ENCODE measurements at places on chromosomes 5 and 9.

GRCh38 chr9:37437010-37437409 is 14.5 kb downstream of the GRHPR start:
- DNase-seq = no peak

- no peak for DNase-seq
Measured at GRCh38 chr5:34524123-34524522, 132.0 kb upstream of the RAI14 start.

GRCh38 chr9:70257991-70258691 is 637 bp upstream of the SMC5 start:
- DNase-seq = peak; percentile 32

GRCh38 chr9:130473009-130473408 is 28.2 kb downstream of the ASS1 start:
- no peak for DNase-seq

DNA sequence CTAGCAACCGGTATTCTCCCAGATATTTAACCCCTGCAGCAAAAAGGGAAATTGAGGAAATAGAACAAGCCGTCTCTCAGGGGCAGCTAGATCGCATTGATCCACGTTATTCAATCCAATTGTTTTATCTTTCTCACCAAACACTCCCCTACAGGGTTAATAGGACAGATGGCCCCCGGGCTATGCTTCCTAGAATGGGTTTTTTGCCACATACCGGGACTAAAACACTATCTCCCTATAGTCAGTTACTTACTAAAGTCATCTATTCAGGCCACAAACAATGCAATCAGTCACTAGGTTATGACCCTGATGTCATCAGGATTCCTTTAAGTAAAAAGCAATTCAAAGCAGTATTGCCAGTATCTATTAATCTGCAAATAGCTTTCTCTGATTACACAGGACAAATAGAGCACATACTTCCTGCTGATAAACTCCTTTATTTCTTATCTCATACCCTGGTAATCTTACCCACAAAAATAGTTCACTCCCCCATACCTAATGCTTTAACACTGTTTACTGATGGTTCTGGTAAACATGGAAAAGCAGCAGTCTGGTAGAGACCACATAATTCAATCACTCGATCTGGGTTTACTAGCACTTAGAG is 159.0 kb downstream of the CPLANE1 start:
- DNase-seq = peak; percentile 20

DNA sequence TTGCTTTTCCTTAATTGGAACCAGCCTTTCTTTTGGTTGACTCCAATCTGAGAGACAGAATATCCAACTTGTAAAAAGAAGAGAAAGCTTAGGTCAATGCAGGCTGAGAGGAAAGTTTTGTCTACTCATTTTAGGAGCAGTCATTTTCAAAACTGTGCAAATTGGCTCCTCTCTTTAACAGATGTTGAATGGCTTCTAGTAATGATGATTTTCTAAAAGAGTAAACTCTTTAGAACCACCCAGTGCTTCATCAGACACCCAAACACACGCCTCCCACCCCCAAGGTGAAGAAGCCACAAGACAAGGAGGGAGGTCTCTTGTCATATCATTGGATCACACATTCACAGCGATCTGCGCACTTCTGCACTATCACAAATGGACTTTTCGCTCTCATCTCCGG is 116.3 kb upstream of the KLF9 start:
- DNase-seq = no peak

DNA sequence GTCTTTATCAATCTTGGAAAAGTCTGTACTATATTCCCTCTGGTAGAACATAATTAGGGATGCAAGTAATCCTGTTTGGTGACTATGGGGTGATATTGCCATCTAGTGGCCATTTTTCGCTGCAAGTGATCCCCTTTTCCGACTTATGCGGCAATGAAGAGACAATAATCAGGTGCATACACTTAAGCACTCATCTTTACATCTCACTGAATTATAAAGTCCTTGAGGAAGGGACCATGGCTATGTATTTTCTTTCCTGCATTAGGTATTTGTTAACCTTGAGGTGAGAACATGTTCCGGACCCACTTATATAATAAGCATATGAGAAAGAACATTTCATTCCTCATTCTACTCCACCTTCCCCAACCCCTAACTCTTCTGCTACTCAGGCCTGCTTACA is 19.6 kb upstream of the LIX1 start:
- DNase-seq = peak; percentile 68

DNA sequence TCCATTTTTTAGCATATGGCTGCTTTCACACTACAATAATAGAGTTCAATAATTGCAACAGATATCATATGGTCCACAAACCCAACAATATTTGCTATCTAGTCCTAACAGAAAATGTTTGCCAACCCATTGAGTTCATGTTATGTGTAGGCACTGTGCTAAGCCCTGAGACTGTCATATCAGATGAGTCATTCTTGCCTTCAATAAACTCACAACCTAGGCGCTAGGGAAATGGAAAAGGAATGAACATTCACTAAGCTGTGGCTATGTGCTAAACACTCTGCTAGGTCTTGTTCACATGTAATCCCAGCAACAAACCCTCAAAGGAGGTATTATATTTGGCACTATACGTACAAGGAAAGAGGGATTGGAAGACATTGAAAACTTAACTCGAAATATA is 8.4 kb upstream of the TIMD4 start:
- no peak for DNase-seq

DNA sequence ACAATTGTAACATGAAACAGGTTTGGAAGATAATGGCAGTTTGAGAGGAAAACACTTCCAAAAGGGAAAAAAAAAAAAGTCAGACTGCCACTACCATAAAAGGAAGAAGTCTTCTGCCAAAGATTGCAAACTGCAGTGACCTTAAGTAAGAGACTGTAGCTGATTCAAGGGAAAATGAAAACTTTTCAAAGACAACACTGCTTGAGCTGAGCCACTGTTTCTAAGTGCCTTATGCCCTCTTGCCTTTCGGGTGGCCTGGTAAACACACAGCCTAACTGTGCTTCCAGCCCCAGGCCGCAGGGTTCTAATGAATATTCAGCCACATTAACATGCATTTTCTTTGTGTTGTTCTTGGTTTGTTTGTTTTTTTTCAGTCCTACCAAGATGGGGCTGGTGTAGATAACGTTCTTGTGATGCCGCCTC is 354.6 kb downstream of the BNC2 start:
- DNase-seq = no peak

DNA sequence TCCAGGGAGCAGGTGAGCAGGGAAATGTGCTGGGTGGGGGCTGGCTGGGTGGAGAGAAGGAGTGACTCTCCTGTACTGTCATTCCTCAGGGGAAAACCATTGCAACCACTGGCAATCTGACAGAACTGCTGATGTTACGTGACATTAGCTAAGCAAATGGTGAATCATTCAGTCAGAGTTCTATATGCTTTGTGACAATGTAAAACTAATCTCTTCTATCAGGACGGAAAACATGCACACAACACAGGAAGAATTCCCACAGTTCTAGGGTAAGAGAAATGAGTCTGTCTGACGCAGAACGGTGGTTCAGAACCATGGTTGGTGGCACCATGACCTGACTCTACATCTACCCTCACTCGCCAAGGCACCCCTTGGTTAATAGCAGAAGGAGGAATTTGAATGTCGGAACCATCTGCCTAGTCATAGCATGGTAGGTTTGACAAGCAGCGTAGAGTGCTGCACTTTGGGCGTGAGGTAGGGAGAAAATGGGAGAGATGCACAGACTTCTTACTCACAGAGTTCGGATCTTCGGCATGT is 243.6 kb upstream of the PANK3 start:
- no peak for DNase-seq

DNA sequence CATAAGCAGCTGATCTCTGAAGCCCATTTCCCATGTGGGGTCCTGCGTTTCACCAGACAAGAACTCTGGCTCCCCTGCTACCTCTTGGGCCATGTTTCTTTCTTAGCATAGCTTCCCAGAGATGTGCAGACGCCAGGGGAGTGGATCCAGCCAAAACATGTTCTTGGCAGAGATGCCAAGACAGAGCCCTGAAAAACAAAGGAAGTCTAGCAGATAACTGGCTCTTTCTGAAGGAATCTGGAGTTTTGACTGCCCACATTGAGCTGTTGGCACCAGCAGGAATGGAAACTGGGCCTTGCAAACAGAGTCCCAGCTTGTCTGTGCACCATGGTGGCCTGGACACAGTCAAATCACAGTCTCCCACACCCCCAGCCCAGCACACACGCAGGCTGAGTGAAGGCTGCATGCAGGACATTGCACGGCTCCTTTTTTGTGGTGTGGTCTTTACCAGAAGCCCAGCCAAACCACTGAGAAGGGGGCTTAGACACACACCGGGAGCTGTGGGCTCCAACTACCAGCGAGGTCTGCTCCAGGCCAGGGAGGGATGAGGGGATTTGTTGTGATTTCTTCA is 114.7 kb downstream of the SNX18 start:
- DNase-seq = no peak

DNA sequence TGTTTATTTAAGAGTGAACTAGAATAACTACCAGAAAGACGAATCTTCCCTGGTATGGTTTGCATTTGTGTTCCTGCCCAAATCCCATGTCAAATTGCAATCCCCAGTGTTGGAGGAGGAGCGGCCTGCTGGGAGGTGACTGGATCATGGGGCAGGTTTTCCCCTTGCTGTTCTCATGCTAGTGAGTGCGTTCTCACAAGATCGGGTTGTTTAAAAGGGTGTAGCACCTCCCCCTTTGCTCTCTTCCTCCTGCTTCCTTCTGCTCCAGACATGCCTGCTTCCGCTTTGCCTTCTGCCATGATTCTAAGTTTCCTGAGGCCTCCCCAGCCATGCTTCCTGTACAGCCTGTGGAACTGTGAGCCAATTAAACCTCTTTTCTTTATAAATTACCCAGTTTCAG is 210.3 kb upstream of the TBC1D2 start:
- no peak for DNase-seq

DNA sequence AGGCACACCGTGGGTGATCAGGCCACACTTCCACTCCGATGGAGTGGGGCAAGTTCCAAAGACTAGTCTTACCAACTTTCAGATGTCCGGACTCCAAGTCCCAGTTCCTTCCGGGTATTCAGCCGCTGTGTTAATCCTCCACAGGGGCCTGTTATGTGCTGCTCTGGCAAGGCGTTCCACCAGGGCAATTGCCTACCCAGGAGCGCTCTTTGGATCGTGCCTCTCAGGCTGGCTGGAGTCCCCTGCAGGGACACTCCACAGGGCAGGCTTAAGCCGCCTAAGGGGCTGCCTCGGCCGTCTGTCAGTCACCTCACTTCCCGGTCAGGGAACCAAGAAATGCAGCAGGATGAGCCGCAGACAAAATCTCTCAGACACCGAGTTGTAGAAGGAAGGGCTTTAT is 118.7 kb upstream of the CCNG1 start:
- no peak for DNase-seq

GRCh38 chr5:140116716-140117115 is 2.8 kb downstream of the PURA start:
- no peak for DNase-seq

GRCh38 chr5:168796593-168797580 is 217.7 kb upstream of the PANK3 start:
- DNase-seq = no peak

DNA sequence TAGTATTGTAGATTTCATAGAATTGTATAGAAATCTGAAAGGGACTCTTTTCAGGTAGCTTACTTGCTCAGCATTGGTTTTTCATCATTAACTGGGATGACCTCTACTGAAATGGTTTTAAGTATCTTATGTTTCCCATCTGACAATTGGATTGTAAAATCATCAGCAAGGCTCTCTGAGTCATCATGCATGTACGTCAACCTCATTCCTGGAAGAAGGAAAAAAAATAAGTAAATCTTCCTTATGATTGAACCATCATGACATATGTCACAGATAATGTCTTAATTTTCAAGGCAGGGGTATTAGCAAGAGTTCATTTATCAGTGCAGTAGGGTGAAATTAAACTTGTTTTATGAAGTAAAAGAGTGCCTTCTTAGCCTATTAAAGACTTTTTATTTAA is 74.9 kb upstream of the CER1 start:
- DNase-seq = no peak

DNA sequence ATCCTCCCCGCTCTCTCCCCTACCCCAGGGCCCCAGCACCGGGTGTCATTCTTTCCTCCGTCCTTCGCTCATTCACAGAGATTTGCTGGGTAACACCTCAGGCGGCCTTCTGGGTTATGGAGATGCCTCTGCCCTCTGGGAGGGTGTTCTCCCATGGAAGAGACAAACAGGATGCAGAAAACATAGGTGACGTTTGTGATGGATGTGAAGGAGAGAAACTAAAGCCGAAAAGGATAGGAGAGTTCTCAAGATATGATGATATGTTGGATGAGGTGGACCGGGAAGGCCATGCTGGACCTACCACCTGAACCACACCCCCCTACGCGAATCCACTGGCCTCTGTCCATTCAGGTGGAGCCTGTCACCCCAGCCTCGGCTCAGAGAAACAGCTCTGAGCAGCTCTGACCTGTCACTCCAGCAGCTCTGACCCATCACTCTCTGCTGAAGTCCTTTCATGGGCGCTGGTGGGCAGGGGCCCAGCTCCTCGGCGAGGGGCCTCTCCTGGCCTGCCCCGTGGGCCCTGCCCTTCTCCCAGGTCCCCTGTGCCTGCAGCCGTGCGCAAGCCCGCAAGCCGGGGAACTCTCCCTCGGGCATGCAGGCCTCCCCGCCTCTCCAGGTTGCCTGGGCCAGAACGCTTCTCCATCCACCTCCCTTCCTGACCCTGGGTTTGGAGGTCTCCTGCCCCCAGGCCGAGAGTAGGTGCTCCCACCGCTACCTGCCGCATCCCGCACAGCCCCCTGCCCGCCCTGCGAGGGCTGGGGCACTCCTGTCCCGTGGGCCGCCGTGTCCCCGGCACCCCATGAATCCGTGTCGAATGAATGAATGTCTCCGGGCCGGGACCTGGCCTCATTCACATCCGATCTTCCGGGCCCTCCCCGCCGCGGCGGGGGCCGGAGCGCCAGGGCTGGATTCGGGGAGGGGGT is 717 bp upstream of the NCS1 start:
- DNase-seq = no peak
